Neural crest cell (in vitro differentiated cells): ENCODE measurements at places on chromosomes 16 and 17.

GRCh38 chr16:72530434-72530833, 358.5 kb upstream of the PMFBP1 start:
- DNase-seq: no peak

DNA sequence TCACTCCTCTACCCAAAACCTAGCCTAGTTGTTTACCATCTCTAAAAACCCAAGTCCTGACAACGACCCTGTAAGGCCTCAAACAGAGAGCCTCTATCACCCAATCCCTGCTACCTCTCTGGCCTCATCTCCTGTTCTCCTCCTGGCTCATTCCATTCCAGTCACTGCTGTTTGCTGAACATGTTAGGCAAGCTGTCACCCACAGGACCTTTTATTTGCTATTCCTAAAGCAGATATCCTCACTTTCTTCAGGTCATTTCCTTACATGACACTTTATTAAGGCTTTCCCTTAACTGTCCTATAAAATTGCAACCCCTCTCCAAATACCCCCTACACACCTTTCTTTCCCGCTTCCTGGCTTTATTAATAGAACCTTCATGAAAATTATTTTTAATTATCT, 85.1 kb downstream of the KANSL1 start:
- DNase-seq: no peak

- no peak for DNase-seq
Measured at GRCh38 chr16:56102183-56102686, 89.1 kb upstream of the GNAO1 start.

DNA sequence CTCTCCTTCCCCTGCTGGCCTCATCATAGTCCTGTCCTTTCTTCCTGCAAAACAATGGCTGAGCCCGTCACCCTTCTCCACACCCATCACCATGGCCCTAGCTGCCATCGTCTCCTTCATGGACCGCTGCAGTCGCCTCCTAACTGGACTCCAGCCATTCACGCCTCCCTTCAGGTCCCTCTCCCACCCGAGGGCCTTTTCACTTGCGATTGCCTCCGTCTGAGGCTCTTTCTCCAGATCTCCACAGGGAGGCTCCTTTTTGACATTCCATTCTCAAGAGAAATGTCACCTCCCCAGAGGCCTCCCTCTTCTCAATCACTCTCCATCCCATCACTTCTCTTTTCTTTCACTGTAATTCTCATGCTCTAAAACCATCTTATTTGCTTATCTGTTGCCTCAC, 23.5 kb downstream of the GSG1L start:
- DNase-seq: no peak

DNA sequence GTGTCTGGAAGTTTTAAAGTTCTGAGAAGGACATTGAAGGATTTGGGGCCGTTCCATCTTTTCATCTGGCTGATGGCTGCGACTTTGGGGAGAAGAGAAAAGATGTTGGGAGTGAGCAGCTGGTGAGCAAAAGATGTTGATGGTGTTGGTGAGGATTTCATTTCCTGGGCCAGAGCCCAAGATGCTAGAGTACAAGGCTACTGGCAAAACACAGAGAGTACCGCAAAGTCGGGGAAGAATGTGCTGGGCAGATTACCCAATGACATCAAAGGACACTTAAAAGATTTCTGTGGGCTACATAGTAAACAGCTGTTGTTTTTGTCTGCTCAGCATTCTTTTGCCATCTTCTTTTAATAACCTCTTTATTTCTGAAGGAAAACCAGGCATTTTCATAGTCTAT, 49.4 kb upstream of the GAS7 start:
- no peak for DNase-seq

GRCh38 chr16:54847207-54847606, 83.5 kb upstream of the IRX5 start:
- no peak for DNase-seq

- DNase-seq: no peak
Measured at GRCh38 chr17:59800530-59800942, 92.2 kb downstream of the TUBD1 start.

GRCh38 chr17:29949696-29950095, 8.3 kb downstream of the EFCAB5 start:
- no peak for DNase-seq

GRCh38 chr16:52515068-52515671, 31.8 kb downstream of the TOX3 start:
- no peak for DNase-seq

DNA sequence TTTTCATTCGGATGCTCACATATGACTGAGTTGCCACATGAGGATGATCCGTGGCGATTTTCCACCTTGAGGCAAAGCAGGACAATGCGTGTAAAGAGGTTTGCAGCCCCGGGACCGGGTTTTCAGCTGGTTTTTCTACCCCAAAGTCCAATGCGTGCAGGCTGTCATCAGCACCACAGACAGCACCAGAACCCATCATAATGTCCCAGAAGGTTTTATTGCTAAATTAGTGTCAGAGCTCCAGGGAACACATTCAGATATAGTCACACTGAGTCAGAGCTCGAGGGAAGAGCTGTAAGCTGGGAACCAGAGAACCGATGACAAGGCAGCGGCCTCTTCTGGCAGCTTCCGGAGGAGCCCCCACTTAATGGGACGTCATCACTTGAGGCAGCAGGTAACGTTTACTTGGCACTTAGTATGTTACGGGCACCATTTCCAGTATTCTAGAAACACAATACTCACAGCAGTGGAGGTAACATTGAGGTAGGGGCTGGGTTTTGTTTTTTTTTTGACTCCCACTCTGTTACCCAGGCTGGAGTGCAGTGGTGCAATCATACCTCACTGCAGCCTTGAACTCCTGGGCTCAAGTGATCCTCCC, 8.9 kb upstream of the NAGPA start:
- no peak for DNase-seq

GRCh38 chr17:54982399-54982798, 13.8 kb downstream of the STXBP4 start:
- DNase-seq: no peak

DNA sequence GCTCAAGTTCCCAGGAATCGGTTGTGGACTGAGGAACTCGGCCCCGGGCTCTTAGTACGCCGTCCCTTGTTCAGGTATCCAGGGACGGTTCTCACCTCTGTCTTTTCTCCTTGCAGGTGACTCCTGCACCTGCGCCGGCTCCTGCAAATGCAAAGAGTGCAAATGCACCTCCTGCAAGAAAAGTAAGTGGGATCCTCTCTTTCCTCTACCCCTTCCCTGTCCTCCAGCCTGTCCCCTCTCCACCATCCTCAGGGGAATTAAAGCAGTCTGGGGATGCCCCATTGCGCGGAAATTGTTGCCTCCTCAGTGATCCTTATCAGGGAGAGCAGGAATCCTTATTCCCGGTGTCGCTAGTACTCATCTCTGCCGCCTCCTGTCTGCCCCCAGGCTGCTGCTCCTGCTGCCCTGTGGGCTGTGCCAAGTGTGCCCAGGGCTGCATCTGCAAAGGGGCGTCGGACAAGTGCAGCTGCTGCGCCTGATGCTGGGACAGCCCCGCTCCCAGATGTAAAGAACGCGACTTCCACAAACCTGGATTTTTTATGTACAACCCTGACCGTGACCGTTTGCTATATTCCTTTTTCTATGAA, 585 bp downstream of the MT2A start:
- DNase-seq: no peak

GRCh38 chr17:57551321-57552079, 193.6 kb downstream of the CCDC182 start:
- DNase-seq: no peak

GRCh38 chr17:8647202-8647601, 16.7 kb upstream of the MYH10 start:
- DNase-seq: no peak

- DNase-seq: no peak
Measured at GRCh38 chr17:42347198-42347597, 41.0 kb downstream of the STAT3 start.

DNA sequence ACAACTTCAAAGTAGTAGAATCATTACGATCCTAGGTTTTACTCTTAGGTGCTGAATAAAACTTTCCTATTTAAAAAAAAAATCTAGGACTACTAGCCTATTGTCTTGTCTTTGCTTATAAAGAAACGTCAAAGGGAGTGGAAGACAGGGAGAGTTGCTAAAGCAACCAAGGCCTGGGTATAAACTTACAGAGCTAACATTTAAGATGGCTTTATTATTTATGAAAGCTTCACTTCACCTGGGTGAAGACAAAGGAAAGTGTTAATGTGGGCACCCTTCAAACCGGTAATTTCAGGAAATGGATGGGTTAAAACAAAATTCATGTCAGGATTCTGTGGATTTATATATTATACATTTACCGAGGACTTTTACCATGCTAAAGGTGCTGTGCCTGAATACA, 2.5 kb downstream of the DUSP14 start:
- no peak for DNase-seq
